Stimulated activated CD8-positive, alpha-beta memory T cell treated with anti-CD3 and anti-CD28 coated beads, Interleukin-15, amount 100 ng/mL, for 4 hours (primary cell): ENCODE measurements at places on chromosomes 4 and X.

- DNase-seq: peak; percentile 67
These were observed at the start of gene JAKMIP1 for GRCh38 chr4:6200011-6200921. JAKMIP1 (minus strand) TSS chr4:6200549; CDS start chr4:6112850, 87,699 bp downstream.

GRCh38 chrX:146278381-146278780 is 460.8 kb downstream of the SLITRK2 start:
- DNase-seq: no peak

DNA sequence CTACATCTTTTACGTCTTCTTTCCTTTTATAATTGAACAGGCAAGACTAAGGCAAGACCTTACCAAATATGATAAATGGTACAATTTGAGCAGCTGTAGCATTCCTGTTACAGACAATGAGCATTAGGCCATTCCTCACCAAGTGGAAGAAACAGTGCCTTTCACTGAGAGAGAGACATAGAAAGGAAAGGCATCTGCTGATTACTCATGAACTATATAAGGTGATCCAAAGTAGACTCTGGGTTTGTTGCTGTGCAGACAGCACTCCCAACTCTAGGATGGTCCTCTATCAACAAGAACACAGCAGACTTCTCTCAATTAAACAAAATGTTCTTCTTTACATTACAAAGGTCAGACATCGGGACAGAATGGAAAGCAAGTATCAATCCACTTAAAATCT is 91.9 kb downstream of the FAM13A start:
- DNase-seq: no peak

DNA sequence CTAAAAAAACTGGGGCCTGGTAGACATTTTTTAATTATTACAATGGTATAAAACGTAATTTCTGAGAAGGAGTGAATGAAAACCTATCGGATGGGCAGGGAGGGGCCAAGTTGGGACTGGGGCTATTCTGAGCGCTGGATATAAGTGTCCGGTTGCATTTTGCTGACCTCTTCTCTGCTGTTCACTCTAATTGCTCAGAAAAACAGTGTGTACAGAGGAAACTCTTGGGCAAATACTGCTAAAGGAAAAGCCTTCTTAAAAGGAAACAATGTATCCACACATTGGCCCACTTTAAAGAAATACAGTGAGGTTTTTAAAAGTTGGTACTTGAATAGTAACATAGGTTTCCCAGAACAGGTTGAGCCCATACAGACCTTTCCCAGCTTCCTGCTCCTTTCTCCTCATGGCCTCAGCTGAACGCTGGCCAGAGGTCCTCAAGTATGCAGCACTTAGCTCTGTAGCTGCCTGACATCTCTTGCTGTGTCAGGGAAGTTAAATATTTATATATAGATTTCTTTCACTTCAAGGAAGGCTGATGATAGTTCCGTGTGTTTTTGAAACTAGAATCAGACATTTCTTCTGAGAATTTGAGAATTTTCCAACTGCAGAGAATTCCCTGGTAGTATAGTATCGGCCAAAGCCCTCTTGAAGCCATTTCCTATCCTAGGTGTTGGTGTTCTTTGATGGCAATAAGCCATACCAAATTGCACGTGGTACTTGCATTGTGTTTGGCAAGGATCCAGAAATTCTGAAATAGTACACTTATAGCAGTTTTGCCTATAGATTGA is 97.1 kb upstream of the SLC4A4 start:
- DNase-seq: no peak

DNA sequence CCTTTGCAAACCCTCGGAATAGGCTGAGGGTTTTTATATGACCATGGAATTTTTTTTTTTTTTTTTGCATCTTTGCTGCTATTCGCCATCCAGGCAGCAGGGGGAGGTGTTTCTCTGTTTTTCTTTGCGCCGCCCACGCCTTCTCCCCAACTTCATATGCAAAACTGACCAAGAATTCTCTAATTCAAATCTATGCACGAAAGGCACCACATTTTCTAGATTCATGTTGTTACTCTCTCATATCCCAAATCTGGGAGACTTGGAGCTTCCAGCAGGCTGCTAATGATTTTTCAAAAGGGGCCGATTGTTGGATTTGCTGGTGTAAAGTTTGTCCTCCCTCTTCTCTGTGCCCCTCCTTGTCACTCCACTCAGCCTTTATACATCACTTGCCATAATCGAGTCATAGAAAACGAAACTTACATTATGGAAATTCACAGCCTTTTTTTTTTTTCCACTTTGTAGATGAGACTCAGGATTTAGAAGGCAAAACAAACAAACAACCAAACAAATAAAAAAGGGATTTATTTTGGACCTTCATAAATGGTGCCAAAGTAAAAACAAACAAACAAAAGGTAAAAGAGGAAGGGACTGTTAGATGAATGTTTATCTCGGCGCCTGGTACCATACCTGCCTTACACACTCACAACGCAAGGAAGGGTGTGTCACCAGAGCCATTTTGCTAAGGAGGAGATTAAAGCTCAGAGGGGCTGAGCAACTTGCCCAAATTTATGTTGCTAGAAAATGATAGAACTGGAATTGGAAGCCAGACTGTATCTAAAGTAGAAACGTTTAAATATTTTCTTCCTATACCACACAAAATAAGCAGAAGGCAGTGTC is 29.3 kb upstream of the BOD1L1 start:
- DNase-seq: peak; percentile 45

GRCh38 chr4:61520166-61520565 is 320.0 kb downstream of the ADGRL3 start:
- DNase-seq: no peak

- peak; percentile 48 for DNase-seq
These were observed 994 bp downstream of the GALNT7 start for GRCh38 chr4:173169428-173170181.

- no peak for DNase-seq
These were observed 168.0 kb downstream of the COX18 start for GRCh38 chr4:72901553-72901952.

DNA sequence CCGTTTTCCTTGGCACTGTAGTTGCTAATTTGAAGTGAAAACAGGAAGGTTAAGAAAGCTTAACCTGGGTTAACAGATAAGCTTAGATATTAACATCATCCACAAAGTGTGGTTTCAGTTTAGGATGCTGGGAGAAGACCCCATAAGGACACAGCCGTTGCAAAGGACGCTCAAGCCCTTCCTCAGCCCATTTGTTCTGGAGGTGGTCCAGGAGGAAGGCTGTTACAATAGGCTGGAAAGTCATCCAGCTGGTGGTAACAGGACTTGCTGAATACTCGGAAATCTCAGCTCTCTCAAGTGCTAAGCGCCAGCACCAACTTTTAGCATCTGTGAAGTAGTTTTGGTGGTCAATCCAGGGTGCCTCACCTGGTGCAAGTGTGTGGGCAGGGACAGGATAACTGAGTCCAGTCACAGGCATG is 14.2 kb downstream of the CHST7 start:
- no peak for DNase-seq

- DNase-seq: no peak
These were observed at the start of gene RASSF6 for GRCh38 chr4:73620115-73620792. RASSF6 (minus strand) TSS chr4:73620436; CDS start chr4:73611795, 8,641 bp downstream.

- no peak for DNase-seq
These were observed 470.4 kb upstream of the GALNT7 start for GRCh38 chr4:172698256-172698655.

GRCh38 chr4:7104366-7105031 is 36.6 kb upstream of the GRPEL1 start:
- no peak for DNase-seq

- no peak for DNase-seq
These were observed 23.0 kb upstream of the CPLX1 start for GRCh38 chr4:848803-849477.

DNA sequence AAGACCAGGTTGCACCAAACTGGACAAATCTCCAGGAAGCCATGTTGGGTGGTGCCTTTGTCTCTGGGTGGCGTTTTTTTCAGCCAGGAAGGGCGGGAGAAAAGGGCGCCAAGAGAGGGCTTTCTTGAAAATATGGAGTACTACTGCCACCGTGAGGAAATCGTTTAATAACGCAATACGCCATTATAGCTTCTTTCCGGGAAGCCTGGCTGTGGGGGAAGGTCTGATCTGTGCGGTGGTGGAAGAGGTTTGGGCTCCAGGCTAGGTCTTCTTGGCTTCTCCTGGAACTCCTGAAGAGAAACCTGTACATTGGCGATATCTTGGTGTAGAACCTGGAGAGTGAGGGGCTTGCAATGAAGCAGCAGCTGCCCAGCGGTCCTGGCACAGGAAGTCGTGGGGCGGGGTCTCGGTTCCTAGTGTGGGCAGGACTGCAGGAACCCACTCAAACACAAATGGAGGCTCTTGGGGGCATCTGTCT is 202.7 kb downstream of the OR13H1 start:
- no peak for DNase-seq

- DNase-seq: no peak
These were observed 13.8 kb downstream of the ZNF674 start for GRCh38 chrX:46531442-46531841.

GRCh38 chr4:129092631-129093190 is 628 bp downstream of the SCLT1 start:
- DNase-seq: no peak

DNA sequence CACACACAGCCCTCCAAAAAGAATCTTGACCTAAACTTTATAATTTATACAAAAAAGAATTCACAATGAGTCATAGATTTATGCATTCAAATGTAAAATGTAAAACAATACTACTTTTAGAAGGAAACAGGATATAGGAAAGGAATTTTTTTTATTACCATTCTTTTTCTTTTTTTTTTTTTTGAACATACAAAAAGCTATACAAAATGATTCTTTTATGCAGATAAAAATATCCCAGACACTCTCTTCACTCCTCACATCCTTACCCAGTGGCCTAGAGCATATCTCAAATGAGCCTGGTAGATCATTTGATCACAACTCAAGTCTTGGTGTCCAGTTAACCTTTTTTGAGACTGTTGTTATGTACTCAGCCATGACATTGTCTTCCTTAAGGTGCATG is 307.3 kb upstream of the KLF3 start:
- DNase-seq: no peak

DNA sequence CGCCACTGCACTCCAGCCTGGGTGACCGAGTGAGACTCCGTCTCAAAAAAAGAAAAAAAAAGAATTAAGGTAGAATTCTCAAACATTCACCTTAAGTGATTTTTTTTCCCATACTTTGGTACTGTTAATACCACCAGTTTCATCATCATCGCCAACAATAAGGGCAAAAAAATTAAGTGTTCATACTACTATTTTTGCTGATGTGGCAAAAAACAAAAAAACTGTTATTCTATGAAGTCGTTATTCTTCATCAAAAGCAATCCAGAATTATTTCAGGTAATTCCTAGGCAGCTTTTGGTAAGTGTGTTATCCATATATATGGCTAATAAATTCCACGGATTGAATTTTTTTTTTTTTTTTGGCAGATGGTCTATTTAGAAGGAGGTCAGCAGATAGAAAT is 85.7 kb downstream of the KCNIP4 start:
- no peak for DNase-seq

DNA sequence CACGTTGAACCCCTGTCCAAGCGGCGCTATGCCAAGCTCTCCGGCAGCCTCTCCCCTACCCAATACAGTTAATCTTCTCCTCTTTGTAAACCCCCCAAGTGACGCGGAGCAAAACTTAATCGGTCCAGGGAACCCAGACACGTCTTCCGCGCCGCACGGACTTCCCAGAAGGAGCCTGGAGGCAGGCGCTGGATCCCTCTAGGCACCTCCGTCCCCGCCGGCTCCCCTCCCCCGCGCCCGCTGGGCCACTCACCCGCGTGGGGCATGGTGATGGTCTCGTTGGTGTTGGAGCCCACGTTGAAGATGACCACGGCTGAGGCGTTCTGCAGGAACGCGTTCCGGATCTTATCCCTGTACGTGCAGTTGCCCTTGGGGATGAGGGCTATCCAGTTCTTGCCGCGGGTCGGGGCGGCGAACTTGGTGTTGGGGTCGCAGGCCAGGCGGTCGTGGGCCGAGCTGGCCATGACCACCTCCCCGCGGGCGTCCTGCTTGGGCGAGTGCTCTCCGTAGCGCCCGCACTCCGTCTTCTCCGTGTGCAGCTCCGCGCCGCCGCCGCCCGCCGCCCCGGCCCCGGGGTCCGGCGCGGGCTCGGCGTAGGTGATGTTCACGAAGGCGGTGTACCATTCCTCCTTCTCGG is 1.1 kb downstream of the RNF150 start:
- no peak for DNase-seq

DNA sequence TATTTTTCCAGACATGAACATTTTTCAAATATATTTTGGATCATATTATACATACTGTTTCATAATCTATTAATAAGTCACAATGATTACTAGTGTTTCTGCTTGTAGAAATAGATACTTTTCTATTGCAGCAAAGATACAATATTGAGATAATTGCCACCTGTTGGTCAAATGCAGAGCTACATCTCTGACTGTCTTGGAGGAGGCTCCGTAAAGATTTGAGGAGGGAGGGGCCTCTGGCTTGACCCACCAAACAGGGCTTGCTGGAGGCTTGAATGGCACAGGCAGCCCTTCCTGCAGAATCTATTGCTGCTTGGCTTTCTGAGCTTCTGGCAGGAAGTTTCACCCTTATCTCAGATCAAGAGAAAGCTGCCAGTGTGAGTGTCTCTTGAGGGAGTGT is 99.3 kb upstream of the ARMCX2 start:
- no peak for DNase-seq

- no peak for DNase-seq
These were observed 43.1 kb upstream of the FGF2 start for GRCh38 chr4:122783301-122784215.

- no peak for DNase-seq
These were observed 14.3 kb downstream of the DCAF8L1 start for GRCh38 chrX:27966955-27967354.

DNA sequence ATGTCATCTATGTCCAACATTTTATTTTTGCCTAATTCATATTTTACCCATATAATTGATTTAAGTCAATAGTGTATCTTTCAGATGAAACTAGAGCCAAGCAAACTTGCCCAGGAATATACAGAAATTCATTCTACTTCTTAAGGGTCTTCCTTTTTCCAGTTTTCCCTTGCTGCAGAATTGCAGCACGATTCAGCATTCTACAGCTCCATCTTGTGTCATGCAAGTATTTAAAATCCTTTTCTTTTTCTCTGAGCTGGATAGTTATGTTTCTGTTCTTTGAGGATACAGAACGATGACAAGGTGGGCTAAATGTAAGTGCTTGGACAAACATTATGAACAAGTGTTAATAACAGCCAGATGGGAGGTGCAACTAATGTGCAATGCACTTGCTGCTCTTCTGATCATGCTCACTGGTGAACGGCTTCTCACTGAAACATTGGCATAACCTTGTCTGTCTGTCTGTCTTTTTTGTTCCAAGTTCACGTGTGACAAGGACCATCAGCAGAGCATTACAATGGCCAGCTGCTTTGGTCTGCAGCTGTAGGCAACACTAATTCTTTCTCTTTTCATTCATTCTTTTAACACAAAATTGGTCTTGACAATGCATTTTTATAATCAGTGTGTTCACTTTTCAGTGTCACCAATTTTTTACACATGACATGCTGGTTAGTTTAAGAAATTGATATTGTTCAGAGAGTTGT is 1821.7 kb downstream of the ARAP2 start:
- no peak for DNase-seq

- DNase-seq: no peak
These were observed 124.1 kb downstream of the AFAP1 start for GRCh38 chr4:7815562-7815961.
